Stimulated activated CD4-positive, alpha-beta T cell treated with anti-CD3 and anti-CD28 coated beads, Interleukin-1b, Interleukin-23, amount 100 ng/mL, for 24 hours (primary cell): ENCODE measurements at places on chromosomes 5 and 9.

- DNase-seq = no peak
These were observed 145.4 kb downstream of the NMUR2 start for GRCh38 chr5:152259702-152260101.

DNA sequence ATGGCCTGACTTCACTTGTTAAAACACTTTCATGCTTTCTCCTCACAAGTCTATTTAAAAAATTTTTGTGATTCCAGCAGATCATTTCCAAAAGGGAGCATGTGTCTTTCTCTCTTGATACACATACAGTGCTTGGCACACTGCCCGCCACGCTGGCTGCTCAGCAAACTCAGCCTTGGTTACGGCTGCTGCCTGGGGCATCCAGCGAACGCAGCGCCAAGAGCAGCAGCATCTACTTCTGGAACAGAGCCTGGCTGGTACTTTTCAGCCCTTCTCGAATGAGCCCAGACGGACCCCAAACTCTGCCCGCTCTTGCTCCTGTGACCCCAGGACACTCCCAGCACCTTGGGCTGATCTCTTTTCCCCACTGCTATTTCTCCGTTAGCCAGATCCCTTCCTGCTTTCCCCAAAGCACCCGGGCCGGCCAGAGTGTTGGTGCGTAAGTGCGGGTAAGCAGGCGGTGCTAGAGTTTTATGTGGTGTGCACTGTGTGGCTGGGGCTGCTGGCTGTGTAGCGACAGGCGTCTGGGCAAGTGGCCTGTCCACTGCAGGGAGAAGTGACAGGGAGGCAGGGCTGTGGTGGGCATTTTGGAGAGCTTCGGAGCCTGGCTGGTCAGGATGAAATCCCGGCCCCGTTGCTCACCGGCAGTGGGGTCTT lies 73.2 kb downstream of the SH3PXD2B start:
- DNase-seq = no peak

DNA sequence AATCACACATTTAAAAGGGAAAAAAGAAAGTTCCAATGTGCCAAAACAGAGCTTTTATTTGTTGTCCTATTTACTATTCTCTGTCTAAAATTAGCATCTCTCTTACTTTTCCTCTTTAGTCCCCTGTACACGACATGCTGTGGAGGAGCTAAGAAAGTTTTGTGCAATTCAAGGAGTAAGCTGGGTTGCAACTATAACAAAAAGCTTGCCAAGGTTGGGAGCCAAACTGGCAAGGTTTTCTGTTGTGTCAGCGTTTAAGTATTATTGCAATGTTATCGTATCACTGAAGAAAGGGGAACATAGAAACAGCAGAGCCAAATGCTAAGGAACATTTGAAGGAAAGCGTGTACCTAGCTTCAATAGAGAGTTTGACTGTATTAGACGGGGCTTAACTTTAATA lies 680.8 kb downstream of the CETN3 start:
- DNase-seq = no peak

- DNase-seq = no peak
These were observed 191.3 kb upstream of the SH3GL2 start for GRCh38 chr9:17387565-17387964.

GRCh38 chr9:110106661-110107060 lies 101.3 kb downstream of the C9orf152 start:
- no peak for DNase-seq

DNA sequence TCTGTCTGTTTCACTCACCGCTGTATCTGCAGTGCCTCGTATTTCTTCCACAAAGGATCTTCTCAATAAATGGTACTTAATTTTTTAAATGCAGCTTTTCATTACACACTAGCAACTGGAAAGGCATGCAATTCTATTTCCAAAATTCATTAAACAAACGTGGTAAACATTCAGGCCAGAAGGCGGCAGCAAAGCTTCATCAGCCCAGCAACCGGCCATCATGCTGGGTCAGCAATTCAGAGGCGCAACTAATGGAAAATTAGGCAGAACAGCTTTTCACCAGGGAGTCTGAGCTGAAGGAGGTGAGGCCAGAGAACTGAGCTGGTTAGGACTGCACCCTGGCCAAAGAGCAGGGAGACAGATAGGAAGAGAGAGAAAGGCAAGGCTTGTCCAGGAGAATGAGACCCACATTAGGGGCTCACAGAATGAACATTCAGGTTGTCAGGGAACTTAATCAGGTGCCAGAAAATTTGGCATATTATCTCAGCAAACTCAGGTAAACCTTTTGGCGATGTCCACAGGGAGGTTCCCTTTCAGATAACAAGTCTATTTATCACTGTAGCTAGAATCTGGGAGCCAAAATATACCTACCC lies 17.7 kb upstream of the RNF180 start:
- no peak for DNase-seq

DNA sequence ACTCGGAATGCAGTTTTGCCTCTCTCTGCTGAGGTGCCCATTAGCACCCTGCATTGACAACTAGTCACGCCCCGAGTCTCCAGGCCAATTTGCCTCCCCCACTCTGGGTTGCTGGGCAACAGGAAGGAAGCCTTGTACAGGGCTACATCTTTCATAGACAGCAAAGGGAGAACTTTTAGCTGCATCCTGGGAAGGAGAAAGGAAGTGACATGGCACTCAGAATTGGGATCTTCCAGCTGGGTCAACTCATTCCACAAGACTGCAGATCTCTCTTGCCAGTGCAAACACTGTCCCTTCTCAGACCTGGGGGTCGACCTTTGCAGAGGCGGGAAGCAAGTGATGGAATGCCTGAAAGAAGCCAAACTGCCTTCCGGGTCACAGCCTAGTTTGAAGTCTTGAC lies 282.0 kb downstream of the SLIT3 start:
- DNase-seq = no peak

DNA sequence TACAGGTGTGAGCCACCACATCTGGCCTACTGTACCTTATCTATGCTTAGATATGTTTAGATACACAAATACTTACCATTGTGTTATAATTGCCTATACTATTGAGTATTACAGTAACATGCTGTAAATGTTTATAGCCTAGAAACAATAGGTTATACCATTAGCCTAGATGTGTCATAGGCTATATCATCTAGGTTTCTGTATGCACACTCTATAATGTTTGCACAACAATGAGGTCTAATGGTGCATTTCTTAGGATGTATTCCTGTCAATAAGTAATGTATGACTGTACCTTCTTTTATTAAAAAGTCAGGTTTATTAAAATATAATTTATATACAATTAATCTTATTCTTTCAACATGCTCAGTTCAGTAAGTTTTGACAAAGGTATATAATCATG lies 683.1 kb downstream of the LRRC70 start:
- DNase-seq = no peak

- DNase-seq = no peak
These were observed 66.0 kb downstream of the RAB3C start for GRCh38 chr5:58648846-58649245.

- peak; percentile 41 for DNase-seq
These were observed 18.7 kb upstream of the RHOBTB3 start for GRCh38 chr5:95712347-95712958.

GRCh38 chr9:121654499-121655140 lies 3.2 kb downstream of the DAB2IP start:
- DNase-seq = no peak

GRCh38 chr5:151080613-151081430 lies at the start of gene TNIP1:
TSS of gene TNIP1 (minus strand) at chr5:151081034. CDS start at chr5:151065095, 15,939 bp downstream.
- DNase-seq = peak; percentile 88

DNA sequence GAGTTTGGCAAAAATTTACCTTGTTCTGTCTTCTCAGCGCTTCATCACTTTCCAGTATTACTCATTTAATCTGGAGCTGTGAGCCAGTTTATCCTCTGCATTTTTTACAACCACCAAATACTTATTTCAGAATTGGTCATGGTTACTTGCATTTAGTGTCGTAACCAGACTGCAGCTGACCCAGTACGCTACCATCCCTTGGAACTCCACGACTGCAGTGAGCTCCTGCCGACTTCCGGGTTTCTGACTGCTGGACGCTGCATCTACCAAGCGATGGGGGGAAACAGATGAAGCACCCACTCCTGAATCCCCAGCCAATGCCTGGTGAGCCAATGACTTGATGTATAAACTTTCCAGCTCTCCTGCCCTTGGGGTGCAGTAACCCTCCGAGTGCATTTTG lies 174.4 kb upstream of the PRLR start:
- DNase-seq = no peak

DNA sequence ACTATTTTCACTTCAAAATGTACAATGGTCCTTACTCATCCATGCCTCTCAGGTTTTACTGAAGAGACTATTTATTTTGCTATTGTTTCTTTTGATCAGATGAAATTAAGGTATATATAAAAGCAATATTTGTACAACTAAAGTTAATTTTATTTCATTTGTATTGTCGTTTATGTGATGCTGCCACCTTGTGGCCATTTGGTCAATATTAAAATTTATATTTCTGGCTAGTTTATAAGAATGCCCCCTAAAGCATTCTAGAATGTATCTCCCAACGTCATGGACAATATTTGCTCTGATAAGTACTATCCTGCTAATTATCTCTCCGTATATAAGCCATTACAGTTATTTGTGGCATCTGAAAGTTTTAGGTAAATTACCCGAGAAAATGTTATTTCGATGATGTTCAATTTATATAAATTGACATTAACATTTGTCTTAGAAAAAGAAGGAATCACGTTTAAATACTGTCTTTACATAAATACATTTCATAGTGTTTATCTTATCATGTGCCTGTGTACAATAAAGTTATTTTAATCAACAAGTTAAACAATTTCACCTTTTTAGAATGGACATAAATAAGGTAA lies 680.0 kb downstream of the TAF11L14 start:
- DNase-seq = no peak

DNA sequence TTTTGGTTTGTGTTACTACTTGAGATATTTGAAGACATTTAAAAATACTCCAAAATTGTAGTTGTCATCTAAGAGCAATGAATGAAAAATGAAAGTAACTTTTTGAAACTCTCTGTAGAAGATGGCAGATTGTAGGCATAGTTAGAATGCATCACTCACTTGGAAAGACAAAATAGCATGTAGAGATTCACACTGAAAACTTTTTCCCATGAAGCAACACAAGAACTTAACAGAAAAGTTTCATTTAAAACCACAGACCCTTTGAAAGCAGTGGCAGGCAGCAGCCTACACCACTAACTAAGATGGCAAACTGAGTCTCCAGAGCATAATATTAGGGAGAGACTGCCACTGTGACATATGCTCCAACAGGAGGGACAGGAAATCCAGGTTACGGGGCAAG lies 18.9 kb upstream of the FAM174A start:
- DNase-seq = no peak
